Activated CD4-positive, alpha-beta T cell treated with anti-CD3 and anti-CD28 coated beads, Interleukin-10, Interleukin-2, amounts not matched to agents 100 ng/mL and 50 ng/mL, durations not matched to agents 16 hours and 8 hours (primary cell): ENCODE measurements at places on chromosomes 5 and 9.
A peak's percentile ranks its signal among the peaks of the same experiment; 100 is the strongest.

DNA sequence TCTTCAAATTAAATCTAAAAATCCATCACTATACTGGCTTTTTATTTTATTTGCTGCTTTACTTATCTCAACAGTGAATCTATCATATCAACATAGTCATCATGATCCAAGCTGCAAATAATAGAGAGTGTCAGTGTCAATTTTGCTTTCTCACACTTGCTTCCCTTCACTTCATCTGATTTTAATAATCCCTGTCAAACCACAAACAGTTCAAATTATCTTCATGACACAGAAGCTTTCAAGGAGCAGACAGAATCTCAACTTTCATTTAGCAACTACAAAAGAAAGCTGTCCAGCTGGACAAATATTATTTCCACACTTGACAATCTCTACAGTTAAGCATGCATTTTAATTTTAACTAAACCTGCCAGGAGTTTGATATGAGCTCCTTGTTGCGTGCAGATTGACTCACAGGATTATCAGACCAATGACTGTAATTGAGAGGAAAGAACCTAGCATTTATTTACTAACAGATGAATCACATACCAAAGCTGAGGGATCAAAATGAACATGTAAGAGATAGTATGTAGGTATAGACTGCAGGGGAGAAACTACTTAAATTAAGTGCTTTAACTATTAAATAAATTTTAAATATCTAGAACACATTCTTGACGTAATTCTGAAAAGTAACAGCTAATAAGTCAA lies 56.0 kb downstream of the KIAA0825 start:
- no peak for DNase-seq

GRCh38 chr5:134603059-134603458 lies 29.6 kb downstream of the SAR1B start:
- peak; percentile 77 for DNase-seq

- no peak for DNase-seq
Observed at GRCh38 chr9:115132648-115133047, 14.7 kb upstream of the TNC start.

GRCh38 chr5:25544652-25545249 lies 900.0 kb upstream of the CDH10 start:
- DNase-seq = peak; percentile 13

DNA sequence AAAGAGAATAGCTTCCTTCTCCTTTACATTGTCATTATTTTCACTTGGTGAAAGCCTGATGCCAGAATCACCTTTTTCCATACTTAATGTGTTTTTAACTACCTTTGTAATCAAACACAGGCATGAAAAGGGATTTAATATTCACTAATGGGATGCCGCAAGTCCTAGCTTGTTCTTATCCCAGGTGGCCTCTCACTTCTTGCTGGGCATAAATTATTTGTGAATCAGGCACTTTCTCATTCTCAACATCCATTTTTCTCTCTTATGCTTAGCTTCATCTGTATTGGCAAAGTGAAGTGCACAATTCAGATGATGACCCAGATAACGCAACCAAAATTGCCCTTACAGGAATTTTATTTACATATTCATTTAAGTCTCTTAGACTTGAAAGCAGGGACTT lies 10.9 kb downstream of the ACTL7B start:
- DNase-seq = no peak

- DNase-seq = no peak
Observed at GRCh38 chr9:14554886-14555285, 138.3 kb downstream of the ZDHHC21 start.

DNA sequence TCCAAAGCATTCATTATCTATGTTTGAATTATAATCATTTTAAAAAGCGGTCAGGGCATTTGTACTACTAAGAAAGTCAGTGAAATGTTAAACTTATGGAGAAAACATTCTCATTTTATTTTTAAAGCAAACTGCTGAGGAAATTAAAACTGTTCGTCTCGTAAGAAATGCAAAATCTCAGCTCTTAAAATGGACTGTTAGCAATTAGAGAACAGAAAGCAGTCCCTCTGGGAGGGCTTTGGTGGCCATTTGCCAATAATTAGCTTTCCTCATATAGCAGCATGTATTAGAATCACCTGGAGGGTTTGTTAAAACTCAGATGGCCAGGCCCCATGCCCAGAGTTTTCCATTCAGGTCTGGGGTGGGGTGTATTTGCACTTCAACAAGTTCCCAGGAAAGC lies 120.7 kb upstream of the RASEF start:
- no peak for DNase-seq

GRCh38 chr9:86064220-86064619 lies 35.1 kb downstream of the GOLM1 start:
- DNase-seq = no peak

DNA sequence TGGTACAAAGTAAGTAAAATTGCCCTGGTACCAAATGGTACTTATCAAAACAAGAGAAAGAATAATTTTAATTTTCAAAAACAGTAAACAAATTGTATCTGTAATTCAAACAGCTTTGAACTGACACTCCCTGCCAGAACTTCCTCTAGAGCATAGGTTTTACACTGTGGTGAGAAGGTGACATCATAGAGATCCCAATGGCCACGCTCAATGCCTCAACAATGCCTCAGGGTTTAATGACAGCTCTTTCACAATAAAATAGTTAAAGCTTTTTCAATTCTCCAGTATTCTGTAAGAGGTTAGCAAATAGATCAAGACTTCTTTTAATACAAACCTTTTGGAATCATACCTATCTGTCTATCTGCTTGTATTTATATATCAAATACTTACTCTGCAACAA lies 437.1 kb downstream of the PRR16 start:
- no peak for DNase-seq

DNA sequence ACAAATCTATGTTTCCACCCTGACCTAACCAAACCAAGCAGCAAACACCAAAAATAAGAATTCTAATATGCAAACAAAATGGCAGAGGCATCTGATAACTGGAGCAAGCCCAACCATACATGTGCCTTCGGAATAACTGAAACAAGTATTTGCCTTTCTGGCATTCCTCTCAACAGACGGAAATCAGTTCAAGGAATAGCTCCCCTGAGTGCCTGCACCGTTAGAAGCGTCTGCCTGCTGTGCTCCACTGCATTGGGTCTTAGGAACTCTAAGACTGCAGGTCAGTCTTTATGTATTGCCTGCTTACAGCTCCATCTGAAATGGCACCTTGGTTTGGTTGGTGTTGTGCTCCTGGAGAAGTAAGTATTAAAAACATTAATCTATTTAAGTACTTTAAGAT lies 98.5 kb downstream of the MRPS27 start:
- DNase-seq = no peak

- no peak for DNase-seq
Observed at GRCh38 chr5:163614787-163615186, 109.4 kb downstream of the MAT2B start.

- no peak for DNase-seq
Observed at GRCh38 chr9:76007935-76008334, 117.5 kb downstream of the PCSK5 start.

DNA sequence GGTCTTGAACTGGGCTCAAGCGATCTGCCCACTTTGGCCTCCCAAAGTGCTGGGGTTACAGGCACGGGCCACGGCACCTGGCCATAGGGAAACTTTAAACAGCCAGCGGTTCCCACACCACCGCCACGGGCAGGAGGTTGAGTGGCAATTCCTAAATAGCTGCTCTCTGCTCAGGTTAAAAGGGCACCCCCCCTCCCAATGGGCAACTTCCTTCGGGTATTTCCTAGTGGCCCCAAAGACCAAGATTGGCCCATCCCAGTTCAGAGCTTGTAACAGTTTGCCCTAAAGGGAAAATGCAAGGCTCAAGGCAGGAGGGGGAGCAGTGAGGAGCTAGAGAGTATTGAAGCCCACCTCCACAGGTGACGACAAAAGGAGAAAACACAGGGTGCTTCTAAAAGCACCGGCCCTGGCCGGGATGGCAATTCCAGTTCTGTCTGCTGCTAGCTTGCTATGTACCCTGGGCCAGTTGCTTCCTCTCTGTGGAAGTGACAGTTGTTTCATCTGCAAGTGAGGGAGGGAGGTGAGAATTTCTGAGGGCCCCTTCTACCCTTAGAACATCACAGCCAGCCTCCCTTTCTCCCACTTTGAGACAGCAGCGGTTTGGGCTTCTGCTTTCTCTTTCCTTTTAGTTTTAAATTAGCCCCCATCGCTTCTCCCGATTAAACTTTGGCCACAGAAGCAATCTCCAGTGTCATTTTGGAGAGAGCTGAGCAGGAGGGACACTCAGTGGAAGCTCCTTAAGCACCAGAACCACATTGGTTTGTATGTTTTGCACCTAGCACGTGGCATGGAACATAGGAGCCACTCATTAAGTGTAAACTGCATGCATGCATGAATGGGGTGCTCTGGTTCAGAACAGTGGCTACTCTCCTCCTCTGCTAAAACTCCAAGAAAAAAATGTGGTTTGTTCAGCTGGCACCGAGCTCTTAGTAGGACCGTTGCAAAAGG lies 17.3 kb upstream of the TNIP1 start:
- peak; percentile 85 for DNase-seq

- no peak for DNase-seq
Observed at GRCh38 chr9:93057703-93058354, 672 bp upstream of the SUSD3 start.

- peak; percentile 29 for DNase-seq
Observed at GRCh38 chr5:151615431-151615830, 24.3 kb upstream of the FAT2 start.

DNA sequence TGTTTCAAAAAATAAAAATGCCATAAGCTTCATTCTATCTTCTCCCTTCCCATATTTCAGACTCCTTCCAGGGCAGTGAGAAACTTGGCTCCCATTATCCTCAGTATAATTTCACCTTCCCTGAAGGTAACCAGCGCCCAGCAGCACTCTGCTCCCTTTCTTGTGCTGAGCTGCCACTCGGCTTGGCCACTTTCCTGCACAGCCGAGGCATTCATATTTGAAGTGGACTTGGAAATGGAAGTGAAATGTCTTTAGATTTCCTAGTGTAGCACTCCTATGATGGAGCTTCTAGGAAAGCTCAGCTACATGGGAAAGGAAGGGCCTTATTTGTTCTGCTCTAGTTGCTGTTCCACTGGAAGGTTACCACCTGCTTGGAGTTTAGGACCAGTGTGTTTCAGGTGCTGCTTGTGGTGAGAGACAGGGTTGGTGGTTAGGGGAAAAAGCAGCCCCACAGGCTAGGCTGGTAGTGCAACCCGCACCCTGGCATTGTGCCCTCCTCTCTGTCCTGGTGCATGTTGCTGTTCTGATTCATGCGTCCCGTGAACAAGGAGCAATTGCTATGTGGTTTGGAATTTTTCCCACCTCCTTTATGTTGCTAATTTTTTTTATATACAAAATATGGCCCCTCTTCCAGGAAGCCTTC lies 53.8 kb downstream of the RAD23B start:
- DNase-seq = no peak

- peak; percentile 58 for DNase-seq
Observed at GRCh38 chr5:58759745-58760144, 176.9 kb downstream of the RAB3C start.

- DNase-seq = no peak
Observed at GRCh38 chr9:85013703-85014102, 344.2 kb downstream of the NTRK2 start.

GRCh38 chr9:14526504-14526903 lies 166.7 kb downstream of the ZDHHC21 start:
- DNase-seq = no peak

- DNase-seq = no peak
Observed at GRCh38 chr9:84278130-84278529, 62.4 kb downstream of the SLC28A3 start.

- DNase-seq = no peak
Observed at GRCh38 chr5:134188092-134188491, 11.3 kb upstream of the SKP1 start.

- DNase-seq = no peak
Observed at GRCh38 chr5:139882961-139883539, 87.4 kb downstream of the PSD2 start.

- DNase-seq = no peak
Observed at GRCh38 chr9:95505072-95505716, 11.6 kb downstream of the PTCH1 start.

GRCh38 chr9:16884952-16885513 lies 14.6 kb upstream of the BNC2 start:
- DNase-seq = peak; percentile 1

DNA sequence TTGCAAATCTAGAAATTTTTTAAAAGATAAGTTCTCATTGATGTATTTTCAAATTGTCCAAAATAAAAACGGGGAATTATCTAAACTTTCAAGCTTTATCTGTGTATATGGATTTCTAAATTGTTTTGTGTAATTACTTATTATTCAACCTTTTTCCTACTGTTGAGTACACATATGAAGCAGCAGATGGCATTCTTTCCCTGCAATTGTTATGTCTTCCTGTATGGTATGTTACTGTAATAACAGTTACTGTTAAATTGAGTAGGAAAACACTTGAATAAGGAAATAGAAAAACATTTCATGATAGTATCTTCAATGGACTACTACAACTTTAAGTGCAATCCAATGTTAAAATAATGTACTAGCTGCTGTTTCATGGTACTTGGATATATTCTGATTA lies 124.8 kb downstream of the RANBP17 start:
- DNase-seq = no peak

DNA sequence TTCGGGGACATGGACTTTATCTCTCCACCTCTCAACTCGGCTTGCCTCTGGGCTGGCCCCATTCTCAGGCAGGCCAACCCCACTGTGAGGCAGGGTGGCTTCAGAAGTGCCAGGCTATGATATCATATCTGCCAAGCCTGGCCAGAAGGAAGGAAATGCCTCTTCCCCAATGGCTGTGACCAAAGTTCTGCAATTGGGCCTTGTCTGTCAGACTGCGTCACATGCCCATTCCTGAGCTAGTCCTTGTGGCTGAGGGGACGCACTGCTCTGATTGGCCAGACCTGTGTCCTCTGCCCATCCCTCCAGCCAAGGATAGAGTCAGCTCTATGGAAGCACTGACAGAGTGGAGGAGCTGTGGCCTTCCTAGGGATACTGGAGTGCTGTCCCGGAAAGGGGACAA lies 11.9 kb downstream of the SMIM23 start:
- no peak for DNase-seq

GRCh38 chr9:109901201-109901600 lies 121.2 kb downstream of the PALM2AKAP2 start:
- DNase-seq = no peak
